ENCODE measurements at places on chromosomes 7 and 10.

DNA sequence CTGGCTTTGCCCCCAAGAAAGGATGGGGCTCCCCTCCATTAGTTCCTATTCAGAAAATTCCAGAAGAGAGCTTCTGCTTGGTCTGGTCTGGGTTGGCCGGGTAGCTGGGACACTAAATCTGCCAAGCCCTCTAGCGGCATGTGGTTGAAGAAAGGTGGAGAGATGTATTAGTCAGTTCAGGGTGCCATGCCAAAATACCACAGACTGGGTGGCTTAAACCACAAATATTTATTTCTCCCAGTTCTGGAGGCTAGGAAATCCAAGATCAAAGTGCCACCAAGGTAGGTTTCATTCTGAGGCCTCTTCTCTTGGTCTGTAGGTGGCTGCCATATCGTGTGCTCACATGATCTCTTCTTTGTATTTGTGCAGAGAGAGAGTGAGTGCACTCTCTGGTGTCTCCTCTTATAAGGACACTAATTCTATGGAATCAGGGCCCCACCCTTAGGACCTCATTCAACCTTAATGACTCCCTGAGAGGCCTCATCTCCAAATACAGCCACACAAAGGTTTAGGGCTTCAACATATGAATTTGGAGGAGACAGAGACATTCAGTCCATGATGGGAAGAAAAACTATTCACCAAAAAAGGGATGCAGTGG is 38.7 kb upstream of the MTPAP start:
- DNase-seq = no peak

GRCh38 chr7:81810476-81811155 is 40.8 kb upstream of the HGF start:
- DNase-seq = no peak

DNA sequence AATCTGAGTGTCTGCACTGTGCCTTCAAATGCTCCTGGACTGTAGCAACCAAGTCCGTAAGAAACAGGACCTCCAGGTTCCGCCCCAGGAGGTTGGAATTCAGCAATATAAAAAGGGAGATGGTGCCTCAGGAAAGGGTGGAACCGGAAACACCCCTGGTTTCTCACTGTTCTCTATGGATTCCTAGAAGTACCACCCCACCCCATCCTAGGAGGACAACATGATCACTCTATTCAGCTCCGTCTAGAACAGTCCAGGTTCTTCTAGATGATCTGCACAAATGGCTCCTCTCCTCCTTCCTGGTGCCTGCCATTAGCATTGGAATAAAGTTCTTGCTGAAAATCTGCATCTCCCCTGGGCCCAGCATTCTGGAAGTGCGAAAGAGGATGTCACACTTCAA is 7.6 kb upstream of the ZNF12 start:
- no peak for DNase-seq

- no peak for DNase-seq
Measured at GRCh38 chr7:113856010-113856409, 62.8 kb downstream of the PPP1R3A start.

- no peak for DNase-seq
Measured at GRCh38 chr7:157348548-157348947, 11.7 kb downstream of the DNAJB6 start.

DNA sequence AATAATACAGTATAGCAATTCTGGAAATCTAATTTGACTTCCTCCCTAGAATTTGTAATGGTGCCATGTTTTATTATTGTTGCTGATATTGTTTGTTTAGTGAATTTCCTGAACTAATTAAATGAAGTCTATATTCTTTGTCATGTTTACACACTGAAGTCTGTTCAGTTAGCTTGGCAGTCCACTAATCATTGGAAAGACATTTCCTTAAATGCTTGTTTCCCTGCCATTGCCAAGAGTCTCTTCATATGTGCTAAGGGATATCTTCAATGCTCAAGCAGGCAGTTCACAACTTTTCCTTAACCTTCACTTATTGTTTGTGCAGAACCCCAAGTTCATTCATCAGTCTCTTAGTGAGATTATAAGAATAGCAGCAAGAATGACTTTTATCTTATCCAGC is 755.3 kb downstream of the INHBA start:
- no peak for DNase-seq

- DNase-seq = no peak
Measured at GRCh38 chr10:79072041-79072441, 3.3 kb downstream of the ZMIZ1 start.

DNA sequence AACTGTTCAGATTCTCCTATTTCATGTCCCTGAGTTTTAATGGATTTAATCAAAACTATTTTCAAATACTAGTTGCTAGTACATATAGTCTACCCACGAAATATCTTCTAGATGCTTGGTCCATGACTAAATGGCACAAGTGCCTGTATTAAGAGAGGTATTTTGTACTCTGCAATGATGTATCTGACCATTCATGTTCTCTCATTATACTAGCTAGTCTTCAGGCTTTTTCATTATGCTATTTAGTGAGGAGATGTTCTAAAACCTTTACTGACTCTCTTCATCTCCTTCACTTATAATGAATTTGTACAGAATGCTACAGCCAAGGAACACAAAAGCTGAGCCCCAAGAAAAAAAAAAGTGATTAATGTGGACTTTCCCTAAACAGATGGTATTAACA is 222.5 kb downstream of the AHR start:
- no peak for DNase-seq

DNA sequence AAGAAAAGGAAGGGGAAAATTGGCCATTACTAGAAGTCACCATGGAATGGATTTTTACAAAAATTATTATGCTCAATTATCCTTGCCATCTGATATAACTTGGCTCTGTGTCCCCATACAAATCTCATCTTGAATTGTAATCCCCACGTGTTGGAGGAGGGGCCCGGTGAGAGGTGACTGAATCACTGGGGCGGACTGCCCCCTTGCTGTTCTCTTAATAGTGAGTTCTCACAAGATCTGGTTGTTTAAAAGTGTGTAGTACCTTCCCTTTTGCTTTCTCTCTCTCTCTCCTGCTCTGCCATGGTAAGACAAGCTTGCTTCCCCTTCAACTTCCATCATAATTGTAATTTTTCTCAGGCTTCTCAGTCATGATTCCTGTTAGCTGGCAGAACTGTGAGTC is 1023.6 kb downstream of the XPNPEP1 start:
- DNase-seq = no peak

- no peak for DNase-seq
Measured at GRCh38 chr7:43723007-43723341, 6.3 kb downstream of the COA1 start.

- DNase-seq = no peak
Measured at GRCh38 chr10:42962902-42963231, 114.0 kb upstream of the RET start.

- DNase-seq = no peak
Measured at GRCh38 chr10:114575417-114576131, 82.5 kb downstream of the ABLIM1 start.

DNA sequence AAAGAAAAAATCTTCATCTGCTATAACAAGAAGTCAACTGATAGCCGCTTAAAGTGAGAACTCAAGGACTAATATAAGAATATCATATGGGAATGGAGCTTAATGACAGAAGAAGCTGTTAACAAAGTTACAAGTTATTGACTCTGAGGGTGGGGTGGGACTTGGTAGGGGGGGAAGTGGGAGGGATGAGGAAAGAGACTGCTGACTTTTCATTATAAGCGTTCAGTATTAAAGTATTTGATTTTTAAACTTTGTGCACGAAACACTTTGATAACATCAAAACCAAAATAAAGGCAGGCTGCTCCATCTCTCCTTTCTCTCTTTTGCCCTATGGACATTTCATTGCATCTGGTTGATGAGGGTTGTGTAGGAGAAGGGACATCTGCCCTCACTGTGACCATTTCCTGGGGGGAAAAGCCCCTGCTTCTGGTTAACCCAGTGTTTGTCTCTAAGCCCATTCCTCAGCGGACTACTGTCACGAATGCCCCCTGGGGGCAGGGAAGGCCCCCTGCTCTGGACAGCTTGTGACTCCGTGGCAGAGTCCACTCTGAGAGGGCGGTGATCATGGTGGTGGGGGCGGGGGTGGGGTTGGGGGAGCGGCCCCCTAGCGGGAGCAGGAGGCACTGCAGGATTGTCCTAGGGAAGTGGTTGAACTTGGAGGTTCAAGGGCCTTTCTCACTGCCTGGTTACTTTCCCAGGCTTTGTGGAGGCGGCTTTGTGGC is 17.4 kb downstream of the SLC13A4 start:
- DNase-seq = no peak

DNA sequence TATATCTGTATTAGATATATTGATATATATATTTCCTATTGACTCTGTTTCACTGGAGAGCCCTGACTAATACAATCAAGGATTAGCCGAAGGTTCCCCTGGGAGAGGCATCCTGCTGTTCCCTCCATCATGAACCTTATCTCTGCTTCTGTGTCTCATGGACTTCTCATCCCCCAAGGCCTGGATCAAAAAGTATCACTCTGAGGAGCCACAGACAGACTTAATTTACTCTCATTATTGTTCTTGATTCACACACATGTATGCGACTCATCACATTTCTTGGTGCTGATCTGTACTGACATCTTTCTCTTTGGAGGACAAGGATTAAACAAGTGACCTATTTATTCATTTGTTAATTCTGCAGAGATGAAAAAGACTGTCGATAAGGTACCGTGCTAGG is 550.2 kb downstream of the KCNMA1 start:
- no peak for DNase-seq

- DNase-seq = peak; percentile 34
Measured at GRCh38 chr10:112314822-112315474, 31.7 kb downstream of the TECTB start.

- peak; percentile 68 for DNase-seq
Measured at GRCh38 chr7:65980478-65981250, 1.3 kb downstream of the GUSB start.

DNA sequence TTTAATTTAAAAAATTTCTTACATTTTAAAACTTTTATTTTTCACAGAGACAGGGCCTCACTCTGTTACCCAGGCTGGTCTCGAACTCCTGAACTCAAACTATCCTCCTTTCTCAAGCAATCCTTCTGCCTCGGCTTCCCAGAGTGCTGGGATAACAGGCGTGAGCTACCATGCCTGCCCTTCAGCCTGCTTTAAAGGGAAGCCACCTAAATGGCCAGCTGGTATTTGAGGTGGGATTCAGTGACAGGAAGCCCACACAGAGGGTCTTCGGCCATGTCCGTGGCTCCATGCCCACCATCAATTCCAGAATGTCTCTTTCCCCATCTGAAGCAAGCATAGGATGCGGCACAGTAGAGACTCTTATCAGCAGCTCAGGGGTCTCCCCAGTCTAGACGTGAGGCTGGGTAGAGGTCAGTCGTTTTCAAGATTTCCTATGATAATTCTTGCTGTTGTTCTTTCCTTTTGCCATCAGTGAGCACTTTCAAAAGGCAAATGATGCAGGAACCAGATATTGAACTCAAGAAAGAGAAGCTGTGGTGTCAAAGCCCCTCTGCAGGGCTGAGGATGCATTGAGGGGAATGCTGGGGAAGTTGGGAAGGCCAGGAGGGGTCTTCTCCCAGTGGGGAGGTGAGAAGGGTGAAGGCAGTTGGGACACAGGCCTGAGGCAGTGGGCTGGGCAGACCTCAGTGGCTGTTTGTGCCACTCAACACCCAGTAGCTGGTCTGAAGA is 291.5 kb upstream of the IGFBP3 start:
- no peak for DNase-seq

DNA sequence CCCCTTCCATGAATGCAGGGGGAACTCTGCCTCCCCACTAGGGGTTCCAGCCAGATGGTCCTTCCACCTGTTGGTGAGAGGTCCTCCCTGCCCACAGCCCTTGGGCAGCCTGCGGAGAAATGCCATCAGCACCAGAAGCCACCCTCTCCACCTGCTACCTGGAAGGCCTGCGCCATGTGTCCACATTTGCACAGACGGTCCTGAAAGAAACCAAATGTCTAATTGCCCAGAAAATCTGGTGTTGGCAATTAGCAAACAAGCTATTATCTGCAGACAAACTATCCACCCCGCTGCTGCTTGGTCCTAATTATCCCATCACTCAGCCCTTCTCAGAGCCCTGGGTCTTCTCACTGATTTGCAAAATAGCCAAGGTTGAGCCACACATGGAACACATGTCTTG is 32.3 kb downstream of the HSPA12A start:
- no peak for DNase-seq

GRCh38 chr10:132120734-132121510 is 55.2 kb downstream of the JAKMIP3 start:
- no peak for DNase-seq

GRCh38 chr7:32611201-32612099 is 116.2 kb downstream of the AVL9 start:
- DNase-seq = no peak

GRCh38 chr7:149865437-149865836 is 8.3 kb upstream of the ATP6V0E2 start:
- DNase-seq = no peak

DNA sequence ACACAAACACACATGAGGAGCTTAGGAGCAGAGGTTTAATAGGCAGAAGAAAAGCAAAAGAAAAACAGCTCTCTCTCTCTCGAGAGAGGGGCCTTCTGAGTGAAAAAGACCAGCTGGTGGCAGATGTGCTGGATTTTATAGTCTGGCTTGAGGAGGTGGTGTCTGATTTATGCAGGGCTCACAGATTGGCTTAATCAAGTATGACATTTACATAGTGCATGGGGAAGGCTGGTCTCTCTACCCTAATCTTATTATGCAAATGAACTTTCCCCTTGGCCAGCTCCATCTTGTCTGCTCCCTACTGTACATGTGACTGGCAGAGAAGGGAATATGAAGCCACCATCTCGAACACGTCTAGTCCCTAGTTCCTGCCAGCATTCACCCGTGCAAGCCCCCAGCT is 219.5 kb upstream of the ZNF804B start:
- no peak for DNase-seq

DNA sequence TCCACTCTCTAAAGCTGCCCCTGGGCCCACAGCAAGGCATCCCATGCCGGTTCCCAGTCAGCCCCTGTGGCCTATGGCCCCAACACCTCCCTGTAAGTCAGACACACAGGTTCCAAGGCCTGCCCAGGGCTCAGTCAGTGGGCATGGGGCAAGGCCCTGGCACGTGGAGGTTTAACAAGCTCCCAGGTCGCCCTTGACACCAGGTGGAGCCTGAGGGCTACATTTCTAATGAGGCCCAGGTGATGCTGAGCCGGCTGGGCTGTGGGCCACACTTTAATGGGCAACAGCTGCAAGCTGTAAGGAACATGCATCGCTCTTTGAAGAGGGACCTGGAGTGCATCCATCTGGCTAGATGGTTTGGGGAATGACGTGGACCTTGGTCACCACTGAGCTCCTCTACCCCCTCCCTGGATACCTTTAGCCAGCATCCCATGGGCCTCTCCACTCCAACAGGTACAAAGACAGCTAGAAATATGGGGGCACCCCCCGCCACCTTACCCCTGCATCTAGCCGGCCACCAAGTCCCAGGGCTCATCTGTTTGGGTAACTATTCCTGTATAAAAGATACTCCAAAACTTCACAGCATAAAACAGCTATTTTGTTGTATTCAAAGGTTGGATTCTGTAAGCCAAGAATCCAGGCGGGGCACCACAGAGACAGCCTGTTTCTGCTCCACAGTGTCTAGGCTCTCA is 122.5 kb downstream of the OAT start:
- DNase-seq = no peak

GRCh38 chr10:62992145-62992721 is 140.9 kb upstream of the NRBF2 start:
- no peak for DNase-seq

- DNase-seq = no peak
Measured at GRCh38 chr7:137606061-137606674, 240.6 kb downstream of the DGKI start.
